ENCODE measurements at places on chromosomes 7 and 10.

DNA sequence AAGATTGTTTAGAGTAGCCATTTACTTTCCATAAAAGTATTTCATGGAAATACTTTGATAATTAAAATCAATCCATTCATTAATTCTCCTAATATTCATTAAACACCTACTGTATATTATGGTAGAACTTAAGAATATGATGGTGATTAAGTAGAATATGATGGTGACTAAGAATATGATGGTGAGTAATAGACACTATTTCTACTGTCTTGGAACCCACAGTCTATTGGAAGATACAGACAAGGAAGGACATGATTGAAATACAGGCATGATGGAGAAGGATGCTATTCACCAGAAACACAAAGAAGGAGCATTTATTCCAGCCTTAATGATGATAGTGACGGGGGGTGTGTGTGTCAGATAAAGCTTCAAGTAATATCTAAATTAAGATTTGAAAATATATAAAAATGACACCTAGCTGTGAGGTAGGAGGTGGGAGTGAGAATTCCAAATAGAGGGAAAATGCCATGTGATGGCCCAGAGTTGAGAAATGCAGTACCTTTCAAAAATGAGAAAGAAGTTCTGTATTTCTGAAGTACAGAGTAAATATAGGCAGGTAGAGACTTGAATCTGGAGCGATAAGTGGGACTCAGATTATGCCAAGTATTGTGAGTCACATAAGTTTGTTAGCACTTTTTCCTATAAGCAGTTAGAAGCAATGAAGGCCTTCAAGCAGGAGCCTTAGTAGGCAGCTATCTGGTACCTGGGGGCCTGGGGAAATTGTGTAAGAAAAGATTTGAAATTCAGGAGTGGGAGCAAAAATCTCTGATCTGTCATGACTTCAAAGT lies 12.5 kb upstream of the CDK13 start:
- no peak for DNase-seq

- no peak for DNase-seq
These were observed 196.0 kb downstream of the RNLS start for GRCh38 chr10:88386821-88387773.

DNA sequence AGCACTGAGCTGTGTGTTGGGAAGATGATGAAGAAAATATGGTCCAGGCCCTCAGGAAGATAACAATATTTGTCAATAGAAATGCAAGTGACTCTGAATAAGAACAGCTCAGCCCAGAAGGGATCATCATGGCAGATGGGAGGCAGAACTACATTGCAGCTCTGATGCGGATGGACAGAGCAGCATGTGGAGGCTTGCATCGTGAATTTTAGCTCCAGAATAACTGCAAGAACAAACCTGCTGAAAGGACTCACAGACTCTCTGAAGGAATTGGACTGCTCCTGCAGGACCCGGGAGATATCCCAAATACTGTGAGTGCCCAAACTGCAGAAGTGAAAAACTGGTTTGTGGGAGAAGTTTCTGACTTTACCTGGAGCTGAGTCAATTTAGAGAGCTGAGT lies 80.6 kb upstream of the LAMB4 start:
- no peak for DNase-seq

DNA sequence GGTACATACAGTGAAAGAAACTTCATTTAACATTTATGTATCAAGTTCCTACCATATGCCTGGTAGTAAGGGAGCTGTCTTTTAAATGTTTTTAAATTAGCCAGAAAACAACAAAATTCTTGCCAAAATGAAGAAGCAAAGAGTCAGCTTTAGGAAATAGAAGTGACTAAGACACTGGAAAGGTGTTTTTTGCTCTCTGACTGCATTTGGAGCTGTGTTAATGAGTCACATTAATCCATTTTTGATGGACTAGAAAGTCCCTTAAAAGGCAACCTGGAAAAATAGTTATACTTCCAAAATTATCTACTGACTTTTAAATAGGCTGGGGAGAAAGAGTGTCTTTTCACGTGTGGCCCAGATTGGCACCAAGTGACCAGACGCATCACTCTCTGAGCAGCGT lies 3.9 kb upstream of the COL17A1 start:
- no peak for DNase-seq

DNA sequence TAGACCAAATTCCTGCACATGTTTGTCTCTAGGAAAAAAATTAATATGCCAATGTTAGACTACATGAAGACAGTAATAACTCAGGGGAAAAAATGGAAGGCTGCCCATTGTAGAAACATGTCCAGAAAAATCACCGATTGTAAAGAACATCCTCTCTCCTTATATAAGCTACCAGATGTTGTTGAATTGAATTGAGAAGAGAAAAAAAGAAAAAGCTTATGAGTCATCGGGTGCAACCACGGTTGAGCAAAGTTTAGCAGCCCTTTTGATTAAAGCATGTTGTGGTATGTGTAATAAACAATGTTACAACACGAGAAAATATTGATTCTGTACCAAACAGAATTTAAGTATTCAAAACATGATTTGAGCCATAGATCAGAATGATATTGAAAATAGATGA lies 102.3 kb upstream of the ARHGAP21 start:
- DNase-seq = no peak

GRCh38 chr7:130925136-130925794 lies 191.3 kb upstream of the KLF14 start:
- DNase-seq = no peak

DNA sequence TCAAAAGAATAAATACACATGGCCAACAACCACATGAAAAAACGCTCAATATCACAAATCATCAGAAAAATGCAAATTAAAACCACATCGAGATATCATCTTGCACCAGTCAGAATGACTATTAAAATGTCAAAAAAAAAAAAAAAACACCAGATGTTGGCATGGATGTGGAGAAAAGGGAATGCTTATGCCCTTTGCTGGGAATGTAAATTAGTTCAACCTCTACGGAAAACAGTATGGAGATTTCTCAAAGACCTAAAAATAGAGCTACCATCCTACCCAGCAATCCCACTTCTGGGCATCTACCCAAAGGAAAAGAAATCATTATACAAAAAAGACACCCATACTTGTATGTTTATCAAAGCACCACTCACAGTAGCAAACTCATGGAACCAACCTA lies 45.0 kb upstream of the DIP2C start:
- no peak for DNase-seq

DNA sequence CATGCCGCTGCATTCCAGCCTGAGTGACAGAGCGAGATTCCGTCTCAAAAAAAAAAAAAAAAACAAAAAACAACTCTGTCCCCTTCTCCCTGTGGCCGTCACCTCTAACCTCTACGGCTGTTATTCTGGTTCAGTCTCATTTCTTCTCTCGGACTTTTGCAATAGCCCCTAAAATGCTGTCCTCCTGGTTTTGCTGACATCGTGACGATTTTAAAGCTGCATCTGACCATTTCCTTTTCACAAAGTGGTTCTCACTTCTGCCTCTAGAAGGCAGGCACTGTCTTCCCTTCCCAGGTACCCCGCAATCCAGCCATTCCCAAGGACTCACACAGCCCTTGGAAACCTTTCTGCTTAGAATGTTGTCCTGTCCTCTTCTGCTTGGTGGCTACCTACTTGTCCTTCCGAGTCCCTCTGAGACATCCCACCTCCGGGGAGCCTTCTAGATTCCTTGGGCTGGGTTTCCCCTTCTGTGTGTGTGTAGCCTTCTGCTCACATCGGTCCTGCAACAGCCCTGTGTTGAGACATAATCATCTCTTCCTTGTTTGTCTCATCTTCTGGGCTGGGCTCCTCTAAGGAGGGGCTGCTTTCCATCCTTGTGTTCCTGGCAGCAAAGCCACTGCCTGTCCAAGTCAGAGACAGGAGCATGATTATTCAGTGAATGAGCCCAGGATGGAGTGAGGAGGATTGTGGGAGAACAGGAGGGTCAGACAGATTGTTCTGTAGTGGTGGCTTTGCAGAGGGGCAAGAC lies 83.1 kb downstream of the GRK5 start:
- no peak for DNase-seq

Data from activated CD4-positive, alpha-beta T cell treated with anti-CD3 and anti-CD28 coated beads, Interleukin-2, amount 50 U/mL, for 1 hour (primary cell).